CMK (cell line): ENCODE measurements at places on chromosomes 3 and 15.

- DNase-seq: no peak
These were observed 14.9 kb downstream of the C3orf33 start for GRCh38 chr3:155791190-155791589.

GRCh38 chr15:70210528-70210927 is 112.8 kb upstream of the TLE3 start:
- DNase-seq: no peak

DNA sequence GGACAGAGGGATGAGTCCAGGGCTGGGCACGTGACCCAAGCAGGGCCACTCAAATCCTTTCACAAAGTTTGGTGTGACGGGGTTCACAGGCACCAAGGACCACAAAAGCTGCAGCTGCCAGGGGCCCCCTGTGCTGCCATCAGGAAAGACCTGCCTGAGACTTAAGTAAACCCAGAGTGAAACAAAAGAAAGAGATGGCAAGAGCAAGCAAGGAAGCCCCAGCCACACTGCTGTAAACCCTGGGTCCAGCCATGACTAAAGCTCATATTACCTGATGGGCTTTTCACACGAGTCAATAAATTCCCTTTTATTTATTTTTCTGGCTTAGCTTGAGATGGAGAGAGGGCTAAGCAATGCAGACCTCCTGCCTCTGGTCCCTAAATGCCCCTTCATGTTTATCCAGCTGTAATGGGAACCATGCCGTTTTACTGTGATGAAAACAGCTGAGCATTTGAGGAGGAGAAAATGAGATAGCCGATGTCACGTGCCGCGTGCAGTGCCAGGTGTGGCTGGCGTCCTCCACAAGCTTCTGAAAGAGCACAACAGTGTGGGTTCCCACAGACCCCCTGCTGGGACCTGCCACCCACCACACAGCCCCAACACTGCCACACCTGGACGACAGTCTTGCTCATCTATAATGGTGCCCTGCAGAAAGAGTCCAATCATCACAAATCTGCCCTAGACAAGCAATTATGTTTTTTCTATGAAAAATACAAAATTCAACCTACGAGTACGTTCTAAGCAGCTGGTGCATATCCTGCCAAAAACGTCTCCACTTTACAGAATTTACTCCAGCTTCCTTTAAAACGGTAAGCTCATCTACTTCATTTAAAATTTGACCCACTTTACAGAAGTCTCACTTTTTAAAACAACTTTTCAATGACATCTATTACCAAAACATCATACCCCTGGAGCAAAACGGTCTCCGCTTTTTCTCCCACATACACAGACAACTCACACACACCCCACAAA is 34.2 kb downstream of the ADAMTS17 start:
- DNase-seq: no peak

GRCh38 chr3:103056542-103056941 is 621.7 kb downstream of the ZPLD1 start:
- DNase-seq: no peak

DNA sequence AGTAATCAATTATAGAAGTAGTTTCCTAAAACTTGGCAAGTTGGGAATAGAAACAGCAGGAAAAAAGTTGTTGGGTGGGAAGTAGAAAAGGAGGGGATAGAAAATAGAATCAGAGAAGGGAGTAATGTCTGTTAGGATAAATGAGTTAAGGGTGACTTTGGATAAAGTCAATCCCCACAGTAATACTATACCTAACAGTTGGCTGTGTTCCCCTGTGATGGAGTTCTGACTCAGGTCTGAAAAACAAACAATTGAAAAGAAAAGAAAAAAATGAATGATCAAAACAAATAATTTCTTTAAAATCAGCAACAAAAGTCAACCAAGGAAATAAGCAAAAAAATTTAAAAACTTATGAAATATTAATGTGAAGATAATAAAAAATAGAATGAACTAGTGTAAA is 50.3 kb downstream of the EMC4 start:
- DNase-seq: no peak

GRCh38 chr3:182124187-182124586 is 412.5 kb downstream of the SOX2 start:
- DNase-seq: no peak

GRCh38 chr3:8441969-8442559 is 59.6 kb upstream of the LMCD1 start:
- DNase-seq: no peak

GRCh38 chr3:57076422-57076951 is 16.0 kb downstream of the SPATA12 start:
- DNase-seq: no peak

DNA sequence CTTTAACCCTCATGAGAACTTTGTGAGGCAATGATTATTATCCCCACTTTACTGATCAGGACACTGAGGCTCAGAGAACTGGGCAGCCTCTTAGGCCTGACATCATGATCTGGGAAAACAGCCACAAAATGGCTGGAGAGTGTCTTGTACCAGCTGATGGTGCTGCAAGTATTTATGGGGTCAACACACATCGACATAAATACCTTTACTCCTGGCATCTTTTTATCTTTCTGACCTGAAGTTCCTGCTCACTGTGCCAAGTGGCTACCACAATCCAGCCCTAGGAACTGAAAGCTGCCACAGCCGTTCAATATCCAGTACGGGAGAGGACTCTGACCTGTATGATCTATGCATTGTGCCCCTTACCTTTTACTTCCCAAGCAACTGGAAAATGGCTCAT is 29.2 kb upstream of the MUC13 start:
- no peak for DNase-seq

DNA sequence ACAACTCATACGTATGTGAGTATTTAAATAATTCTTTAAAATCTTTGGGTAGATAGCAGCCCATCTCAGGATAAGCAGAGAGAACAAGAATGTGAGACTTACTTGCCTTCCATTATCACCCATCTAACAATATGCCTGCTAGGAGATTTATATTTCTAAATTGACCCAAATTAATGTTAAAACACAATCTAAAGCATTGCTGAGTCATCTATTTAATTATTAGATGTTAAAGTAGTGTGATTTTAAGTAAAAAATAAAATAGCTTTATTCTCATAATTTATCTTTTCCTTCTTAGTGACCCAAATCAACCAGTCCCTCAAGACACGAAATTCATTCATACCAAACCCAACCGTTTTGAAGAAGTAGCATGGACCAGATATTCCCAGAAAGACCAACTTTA is 578.9 kb upstream of the NAALADL2 start:
- DNase-seq: no peak

DNA sequence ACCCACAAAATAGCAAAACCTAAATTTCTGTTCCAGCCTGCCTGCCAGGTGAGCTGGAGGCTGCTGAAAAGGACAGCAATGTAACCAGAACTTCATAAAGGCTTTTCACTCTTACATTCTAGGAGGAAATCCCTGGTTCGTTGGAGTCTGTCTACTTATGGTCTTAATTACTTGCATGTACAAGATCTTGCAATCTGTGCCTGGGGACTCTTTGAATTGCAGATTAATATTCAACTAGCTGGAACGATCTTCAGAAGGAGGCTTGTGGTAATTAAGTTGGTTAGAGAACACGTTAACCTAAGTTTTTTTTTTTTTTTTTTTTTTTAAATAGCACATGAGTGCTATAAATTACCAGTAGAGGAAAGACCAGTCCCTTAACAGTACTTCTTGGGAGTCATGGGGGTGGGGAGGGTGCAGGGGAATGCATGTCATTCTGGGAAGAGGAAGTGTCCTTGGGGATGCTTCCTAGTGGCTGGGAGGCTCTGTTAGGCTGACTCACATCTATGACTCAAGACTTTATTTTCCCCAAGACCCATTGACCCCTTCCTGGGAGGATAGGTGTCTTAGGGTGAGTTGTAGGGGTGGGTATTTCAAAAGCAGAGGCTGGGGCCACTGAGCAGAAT is 139.8 kb downstream of the RAB11A start:
- DNase-seq: no peak

GRCh38 chr3:152285509-152285908 is 16.8 kb downstream of the MBNL1 start:
- no peak for DNase-seq

- DNase-seq: no peak
These were observed 91.8 kb upstream of the LMOD3 start for GRCh38 chr3:69214241-69214640.

- no peak for DNase-seq
These were observed 20.4 kb upstream of the RIOX2 start for GRCh38 chr3:97992547-97993173.

DNA sequence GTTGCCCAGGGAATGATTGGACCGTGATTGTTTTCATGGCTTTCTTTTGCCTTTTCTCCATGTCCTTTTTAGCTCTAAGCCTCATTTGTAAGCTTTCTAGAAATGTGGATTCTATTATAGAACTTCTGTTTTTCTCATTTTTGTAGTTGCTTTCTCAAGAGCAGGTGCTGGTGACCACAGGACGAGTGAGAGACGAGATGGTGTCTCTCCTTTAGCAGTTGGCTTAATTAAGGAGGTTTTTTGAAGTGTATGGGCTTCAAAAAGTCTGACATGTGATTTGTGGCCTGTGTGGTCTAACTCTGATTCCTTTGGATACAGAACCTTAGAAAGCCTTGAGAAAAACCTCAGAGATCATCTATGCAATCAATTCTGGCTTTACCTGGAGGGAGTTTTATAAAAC is 292.8 kb downstream of the LPP start:
- no peak for DNase-seq

- no peak for DNase-seq
These were observed 115.8 kb downstream of the EPHA3 start for GRCh38 chr3:89223188-89223587.

DNA sequence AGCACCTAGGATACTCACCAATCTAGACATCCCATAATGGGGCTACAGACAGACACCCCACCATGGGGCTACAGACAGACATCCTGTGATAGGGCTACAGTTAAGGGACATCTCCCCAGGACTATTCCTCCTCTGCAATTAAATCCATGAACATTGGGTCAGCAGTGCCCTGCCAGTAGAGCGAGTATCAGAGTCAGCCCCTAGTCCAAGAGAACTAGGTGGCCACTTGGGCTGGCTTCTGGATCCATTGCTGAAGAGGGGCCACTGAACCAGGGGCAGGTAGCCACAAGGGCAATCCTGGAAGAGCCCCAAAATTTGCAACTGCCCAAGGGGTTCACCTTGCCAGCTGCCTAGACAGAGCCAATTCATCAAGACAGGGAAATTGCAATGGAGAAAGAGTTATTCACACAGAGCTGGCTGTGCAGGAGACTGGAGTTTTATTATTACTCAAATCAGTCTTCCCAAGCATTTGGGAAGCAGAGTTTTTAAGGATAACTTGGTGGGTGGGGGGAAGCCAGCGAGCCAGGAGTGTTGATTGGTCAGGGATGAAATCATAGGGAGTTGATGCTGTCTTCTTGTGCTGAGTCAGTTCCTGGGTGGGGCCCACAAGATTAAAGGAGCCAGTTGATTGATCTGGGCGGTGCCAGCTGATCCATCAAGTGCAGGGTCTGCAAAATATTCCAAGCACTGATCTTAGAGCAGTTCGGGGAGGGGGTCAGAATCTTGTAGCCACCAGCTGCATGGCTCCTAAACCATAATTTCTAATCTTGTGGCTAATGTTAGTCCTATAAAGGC is 170.2 kb upstream of the SMAD3 start:
- DNase-seq: no peak

DNA sequence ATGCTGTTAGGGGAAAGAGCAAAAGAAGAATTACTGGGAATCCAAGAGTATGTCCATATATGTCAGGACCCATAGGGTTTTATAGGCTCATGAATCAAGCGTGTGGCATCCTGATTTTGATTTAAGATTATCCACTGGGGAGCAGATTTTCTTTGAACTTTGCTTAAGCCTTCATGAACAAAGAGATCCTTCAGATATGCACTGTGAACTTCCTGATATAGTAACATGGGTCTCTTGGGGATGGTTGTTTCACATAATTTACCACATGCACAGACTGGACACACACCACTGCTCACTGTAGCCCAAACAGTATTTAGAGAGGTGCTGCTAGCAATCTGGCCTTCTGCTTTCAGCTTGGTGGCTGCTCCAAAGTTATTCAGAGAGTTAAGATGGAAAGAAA is 200.9 kb upstream of the ZPLD1 start:
- DNase-seq: no peak

GRCh38 chr3:171328419-171329082 is 131.7 kb downstream of the TNIK start:
- peak; percentile 15 for DNase-seq

- no peak for DNase-seq
These were observed 169.6 kb upstream of the GADL1 start for GRCh38 chr3:31064021-31064420.

GRCh38 chr15:92665100-92665555 is 9.6 kb upstream of the FAM174B start:
- DNase-seq: no peak

- no peak for DNase-seq
These were observed 4.1 kb downstream of the PBRM1 start for GRCh38 chr3:52681596-52681995.

- no peak for DNase-seq
These were observed 215.3 kb upstream of the RARB start for GRCh38 chr3:25212736-25213135.

GRCh38 chr3:43013743-43014155 is 34.6 kb downstream of the GASK1A start:
- peak; percentile 52 for DNase-seq

DNA sequence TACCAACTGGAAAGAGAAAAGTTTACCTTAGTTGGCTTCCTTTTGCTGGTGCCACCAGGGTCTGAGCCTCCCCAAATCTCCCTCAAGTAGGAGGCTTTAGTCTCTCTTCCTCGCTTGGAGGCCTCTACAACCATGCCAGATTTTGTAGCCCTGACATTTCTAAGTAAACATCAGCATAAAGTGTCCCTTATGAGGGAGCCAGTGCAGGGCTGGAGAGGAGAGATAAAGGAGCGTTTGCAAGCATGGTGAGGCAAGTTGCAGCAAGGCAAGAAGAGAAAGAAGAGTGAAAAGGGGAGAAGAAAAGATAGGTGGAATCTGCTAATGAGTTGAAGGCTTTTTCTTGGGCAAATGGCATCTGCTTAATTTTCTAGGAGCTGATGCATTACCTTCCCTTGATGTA is 82.7 kb upstream of the FNDC3B start:
- no peak for DNase-seq

GRCh38 chr3:129197321-129197720 is 13.6 kb upstream of the CNBP start:
- no peak for DNase-seq

GRCh38 chr15:96331144-96331944 is 844 bp downstream of the NR2F2 start:
- no peak for DNase-seq

DNA sequence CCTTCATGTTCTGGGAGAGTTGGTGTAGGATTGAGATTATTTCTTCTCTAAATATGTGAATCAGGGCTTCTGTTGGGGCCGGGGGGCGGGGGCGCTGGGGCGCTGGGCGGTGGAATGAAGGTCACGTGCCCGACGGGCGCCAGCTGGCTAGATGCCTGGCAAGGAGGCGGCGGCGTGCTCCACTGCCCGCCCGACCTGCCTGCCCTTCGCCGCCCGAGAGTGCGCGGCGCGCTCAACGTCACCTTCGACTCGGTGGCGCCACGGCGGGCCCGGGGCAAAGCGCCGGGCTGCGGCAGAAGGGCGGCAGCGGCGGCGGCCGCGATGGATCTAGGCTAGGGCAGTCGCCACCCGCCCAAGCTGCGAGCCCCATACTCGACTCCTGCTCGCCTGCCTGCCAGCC is 47.0 kb upstream of the LHFPL4 start:
- no peak for DNase-seq

- no peak for DNase-seq
These were observed 7.5 kb downstream of the ARHGAP31 start for GRCh38 chr3:119301662-119302061.
